Stimulated activated CD8-positive, alpha-beta memory T cell treated with anti-CD3 and anti-CD28 coated beads, Interleukin-4, amount 100 ng/mL, for 24 hours (primary cell): ENCODE measurements at places on chromosomes 6 and 20.

DNA sequence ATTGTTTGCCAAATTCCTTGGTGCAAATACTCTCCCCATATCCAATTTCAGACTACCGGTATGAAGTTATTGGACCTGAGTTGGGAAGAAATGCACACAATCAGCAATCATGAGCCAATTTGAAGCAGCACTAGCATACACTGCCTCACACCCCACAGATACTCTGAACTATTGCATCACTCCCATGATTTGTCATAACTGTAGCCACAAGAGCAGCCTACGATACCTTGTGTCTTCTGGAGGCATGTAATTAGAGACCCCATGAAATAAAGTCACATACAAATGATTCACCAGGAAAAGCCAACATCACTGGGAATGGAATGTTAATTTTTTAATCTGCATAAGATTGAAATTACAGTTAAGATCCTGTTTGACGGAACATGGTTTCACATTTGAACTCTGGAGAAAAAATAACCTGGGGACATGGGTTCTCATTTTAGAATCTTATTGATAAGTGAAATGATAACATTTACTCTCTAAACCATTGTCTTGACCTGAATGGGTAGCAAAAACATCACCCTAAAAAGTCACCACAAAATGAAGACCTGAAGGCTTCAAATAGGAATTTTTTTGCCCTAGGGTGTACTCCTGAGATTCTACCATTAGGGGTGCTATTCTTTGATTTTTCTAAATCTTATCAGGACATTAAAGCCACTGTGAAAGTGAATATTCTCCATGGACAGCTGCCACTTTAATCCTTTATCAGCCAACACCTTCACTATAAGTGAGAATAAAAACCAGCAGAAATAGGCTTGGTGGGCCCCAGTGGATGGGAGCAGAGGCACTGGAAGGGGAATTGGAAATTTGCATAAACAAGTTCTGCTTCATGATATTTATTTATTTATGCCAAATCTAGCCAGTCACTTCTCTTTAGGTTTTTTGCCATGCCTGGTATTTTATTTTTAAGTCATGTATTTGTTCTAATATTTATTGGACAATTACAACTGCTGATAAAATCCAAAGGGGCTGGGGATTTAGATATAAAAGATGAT, 34.5 kb upstream of the HBS1L start:
- no peak for DNase-seq

DNA sequence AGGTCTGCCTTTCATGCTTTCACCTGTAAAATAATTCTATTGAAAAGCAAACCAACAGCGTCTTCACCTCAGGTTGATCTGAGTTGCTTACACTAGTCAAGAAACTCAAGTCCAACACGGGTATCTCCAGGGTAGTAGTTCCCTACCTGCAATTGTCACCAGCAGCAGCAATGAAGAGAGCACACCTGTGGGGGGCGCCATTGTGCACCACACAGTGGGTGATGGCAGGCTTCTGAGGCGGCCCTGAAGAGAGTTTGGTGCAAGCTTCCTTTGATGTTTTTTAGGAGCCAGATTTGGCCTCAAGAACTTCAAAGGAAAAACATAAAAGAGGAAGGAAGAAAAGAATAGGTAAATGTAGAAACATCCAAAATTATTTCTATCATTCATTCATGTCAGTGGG, 45.1 kb downstream of the KIAA0319 start:
- DNase-seq, result no peak

GRCh38 chr20:2812189-2812588, 2.6 kb upstream of the C20orf141 start:
- no peak for DNase-seq

DNA sequence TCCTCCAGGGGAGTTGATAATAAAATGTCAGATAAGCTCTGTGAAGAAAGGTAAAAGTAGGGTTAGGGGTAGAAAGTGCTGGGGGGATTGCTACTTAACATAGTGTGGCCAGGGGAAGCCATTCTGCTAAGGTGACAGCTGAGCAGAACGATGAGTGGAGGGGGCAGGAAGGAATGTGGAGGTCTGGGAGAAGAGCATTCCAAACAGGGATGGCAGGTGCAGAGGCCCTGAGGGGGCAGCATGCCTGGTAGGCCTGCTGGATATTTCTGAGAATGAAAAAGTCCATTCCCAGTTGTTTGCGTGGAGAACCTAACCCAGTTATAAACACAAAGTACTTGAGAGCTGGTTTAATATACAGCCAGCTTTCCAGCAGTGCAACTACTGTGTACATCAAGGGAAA, 9.3 kb downstream of the GFRA4 start:
- no peak for DNase-seq

DNA sequence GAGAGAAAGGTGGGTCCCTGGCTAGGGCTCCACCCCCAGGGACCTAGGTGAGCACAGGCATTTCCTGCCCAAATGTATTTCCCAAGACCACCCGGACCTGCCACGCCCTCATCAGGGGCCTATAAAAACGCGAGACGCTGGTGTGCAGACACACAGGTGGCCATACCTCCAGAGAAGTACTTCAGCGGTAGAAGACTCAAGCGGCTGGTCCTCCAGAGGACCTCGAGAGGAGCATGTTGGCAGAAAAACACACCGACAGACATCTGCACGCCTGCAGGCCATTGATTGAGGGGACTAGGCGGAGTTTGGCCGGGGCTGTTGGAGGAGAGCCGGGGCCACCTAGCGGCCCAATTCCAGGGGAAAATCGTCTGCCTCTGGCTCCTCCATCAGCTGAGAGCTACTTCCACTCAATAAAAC, 695.8 kb upstream of the MMS22L start:
- DNase-seq, result no peak

DNA sequence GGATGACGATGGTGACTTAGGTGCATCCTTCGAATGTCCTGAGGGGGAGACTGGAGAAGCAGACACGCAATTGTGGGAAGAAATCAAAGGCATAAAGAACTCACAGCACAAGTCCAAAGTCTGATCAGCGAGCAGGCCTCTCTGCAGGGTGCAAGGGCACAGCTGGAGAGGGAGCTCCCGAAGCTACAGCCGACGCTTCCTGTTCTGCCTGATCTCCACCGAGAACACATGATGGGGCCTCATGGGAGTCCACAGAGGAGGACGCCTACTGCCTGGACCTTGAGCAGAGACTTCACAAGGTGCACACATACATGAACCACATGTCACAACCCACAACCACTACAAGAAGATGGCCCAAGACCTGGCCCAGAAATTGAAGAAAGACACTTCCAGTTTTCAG, 51.4 kb downstream of the RIN2 start:
- DNase-seq, result no peak

DNA sequence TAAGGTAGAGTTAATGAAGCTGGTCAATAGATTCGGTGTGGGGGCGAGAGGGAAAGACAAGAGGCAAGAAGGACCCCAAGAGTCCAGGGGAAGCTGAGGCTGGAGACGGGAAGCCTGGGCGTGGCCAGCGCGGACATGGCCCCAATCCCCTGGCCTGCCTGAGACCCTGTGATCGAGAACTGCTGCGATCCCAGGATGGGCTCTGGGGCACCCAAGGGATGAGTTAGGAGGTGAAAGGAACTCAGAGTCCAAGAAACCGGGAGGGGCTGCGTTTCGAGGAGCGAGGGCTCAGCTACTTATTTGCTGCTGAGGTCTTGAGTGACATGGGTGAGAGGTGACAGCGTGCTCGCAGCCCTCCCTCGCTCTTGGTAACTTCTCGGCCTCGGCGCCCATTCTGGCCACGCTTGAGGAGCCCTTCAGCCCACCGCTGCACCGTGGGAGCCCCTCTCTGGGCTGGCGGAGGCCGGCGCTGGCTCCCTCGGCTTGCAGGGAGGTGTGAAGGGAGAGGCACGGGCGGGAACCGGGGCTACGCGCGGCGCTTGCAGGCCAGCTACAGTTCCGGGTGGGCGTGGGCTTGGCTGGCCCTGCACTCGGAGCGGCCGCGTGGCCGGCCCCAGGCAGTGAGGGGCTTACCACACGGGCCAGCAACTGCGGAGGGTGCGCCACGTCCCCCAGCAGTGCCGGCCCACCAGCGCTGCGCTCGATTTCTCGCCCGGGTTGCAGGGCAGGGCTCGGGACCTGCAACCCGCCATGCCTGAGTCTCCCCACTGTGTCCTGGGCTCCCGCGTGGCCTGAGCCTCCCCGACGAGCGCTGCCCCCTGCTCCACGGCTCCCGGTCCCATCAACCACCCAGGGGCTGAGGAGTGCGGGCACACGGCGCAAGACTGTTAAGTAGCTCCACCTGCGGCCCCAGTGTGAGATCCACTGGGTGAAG, 58.2 kb downstream of the IRF4 start:
- no peak for DNase-seq

DNA sequence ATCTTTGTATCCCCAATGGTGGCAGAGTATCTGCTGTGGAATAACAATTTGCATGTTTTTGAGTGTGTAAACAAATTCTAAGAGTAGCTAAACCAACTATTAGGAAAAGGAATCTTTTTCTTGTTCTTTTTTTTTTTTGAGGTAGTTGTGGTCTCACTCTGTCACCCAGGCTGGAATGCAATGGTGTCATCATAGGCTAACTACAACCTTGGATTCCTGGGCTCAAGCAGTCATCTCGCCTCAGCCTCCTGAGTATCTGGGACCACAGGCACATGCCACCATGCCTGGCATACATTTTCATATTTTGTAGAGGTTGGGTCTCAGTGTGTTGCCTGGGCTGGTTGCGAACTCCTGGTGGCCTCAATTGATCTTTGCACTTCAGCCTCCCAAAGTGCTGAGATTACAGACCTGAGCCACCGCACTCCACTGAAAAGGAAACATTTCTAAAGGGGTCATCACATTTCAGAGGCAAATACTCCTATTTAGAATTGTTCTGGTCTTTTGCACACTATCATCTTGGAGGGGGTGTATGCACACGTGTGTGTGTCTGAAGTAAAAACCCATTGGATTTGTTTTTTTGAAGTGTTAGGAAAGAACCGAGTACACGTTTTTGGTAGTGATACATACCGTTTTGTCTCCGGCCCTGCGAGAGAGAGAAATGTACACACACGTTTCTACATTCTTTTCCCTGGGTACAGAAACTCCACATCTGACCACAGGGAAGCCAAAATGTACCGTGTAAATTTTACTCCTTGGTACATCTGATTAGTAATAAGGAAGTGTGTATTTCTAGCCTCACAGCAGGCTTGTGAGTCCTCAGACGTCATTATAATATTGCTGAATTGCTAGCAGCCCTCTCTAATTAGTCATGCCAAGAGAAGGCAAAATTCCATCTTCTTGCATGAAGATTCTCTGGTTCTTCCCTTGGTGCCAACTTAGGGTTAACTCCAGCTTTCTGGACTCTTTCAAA, 183.6 kb downstream of the JARID2 start:
- no peak for DNase-seq

GRCh38 chr20:13420625-13421024, 199.6 kb downstream of the ISM1 start:
- DNase-seq, result no peak

- DNase-seq, result no peak
Observed at GRCh38 chr6:127969701-127970100, 68.8 kb upstream of the THEMIS start.

GRCh38 chr20:61759286-61760065, 306.2 kb downstream of the TAF4 start:
- DNase-seq, result no peak

GRCh38 chr6:46772762-46773161, 20.4 kb upstream of the MEP1A start:
- no peak for DNase-seq

GRCh38 chr6:76701610-76702009, 629.1 kb upstream of the IMPG1 start:
- DNase-seq, result no peak

DNA sequence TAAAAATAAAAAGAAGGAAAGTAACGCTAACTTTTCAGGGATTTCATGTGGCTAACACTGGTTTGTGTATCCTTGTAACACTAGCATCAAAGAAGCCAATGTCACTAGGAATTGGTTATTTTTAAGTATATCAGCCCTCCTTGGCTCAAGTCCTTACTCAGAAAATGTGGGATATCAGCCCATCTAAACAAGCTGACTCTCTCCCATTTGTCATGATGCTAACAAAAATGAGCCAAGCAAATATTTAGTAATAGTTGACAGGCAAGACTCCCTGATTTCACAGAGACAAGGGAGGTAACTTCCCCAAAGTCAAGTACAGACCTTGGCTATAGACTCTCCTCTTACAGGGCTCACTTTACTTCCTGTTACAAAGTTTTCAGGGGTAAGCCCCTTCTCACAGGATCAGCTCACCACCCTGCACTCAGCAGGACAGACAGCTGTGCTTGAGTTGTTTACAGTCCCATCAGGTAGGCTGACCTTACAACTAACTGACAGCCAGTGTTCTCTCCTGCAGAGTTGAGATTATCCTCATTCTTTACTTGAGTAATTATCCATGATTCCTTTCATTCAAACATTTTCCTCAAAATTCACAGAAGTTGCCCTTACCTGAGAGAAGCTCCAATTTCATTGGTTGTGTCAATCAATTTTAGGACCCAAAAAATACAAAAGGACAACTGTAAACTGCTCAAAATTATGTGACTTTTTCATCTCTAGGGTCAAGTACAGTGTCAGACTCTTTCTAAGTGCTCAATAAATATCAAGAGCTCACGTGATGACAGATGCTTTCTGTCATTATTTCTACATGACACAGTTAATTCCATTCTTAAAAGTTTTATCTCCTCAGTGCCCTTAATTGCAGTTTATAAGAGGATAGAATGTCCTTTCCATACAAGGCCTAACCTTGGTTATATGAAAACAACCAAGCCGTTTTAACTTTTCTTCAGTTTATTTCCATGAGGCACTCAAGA, 38.1 kb upstream of the BMP5 start:
- DNase-seq, result no peak

DNA sequence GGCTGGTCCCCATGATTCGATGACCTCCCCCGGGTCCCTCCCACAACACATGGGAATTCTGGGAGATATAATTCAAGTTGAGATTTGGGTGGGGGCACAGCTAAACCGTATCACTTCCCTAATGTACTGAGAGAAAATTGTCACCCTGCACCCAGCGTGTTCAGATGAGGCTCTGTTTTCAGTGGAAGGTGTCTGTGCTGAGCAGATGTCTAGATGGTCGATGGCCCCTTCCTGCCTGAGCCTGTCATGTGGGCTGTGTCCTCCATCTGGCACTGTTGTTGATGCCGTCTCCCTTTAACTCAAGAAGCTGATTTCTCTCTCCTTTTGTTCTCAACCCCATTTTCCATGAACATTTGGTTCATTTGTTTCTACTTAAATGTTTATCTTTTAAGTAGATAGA, 37.0 kb downstream of the TMEM181 start:
- DNase-seq, result no peak

DNA sequence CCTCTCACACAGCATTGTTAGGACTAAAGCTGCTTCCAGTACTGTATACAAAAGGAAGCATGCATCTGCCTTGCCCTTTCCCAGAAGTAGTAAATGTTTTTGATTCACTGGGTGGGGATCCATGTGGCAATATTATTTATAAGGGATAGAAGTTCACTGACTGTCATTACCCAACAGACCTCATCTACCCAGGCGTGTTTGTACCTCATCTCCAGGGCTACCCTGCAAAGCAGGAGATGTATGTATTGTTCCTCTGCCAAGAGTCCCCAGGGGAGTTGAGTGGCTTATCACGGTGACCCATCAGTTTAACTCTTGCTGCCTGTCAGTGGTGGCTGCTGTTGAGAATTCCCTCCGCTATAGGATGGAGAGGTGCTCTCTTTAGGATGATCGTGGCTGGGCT, 42.5 kb downstream of the SLC24A3 start:
- no peak for DNase-seq

- no peak for DNase-seq
Observed at GRCh38 chr6:162053084-162053483, 674.5 kb downstream of the PRKN start.

GRCh38 chr20:2088891-2089290, 12.7 kb upstream of the STK35 start:
- DNase-seq, result no peak
